Vein endothelial cell (primary cell): ENCODE measurements at places on chromosomes 11 and 22. TPM values are rescaled to one million over a fixed set of nuclear protein-coding genes. Genes with fewer than 3 reads are reported as not detected.

HTR3B gene
- not detected in 2 replicates for total RNA-seq

GRK3 gene
- 0.65 and 1.7 TPM in 2 replicates for total RNA-seq

GLYATL2 gene
- not detected in 2 replicates for total RNA-seq

OR52E2 gene
- total RNA-seq = not detected in 2 replicates

CRACR2B gene
- 9.2 and 12.7 TPM in 2 replicates for total RNA-seq

NPTXR gene
- 0.33 and 0.38 TPM in 2 replicates for total RNA-seq

RCOR2 gene
- 0.29 and 0.98 TPM in 2 replicates for total RNA-seq

CDCA5 gene
- 9.5 and 15.1 TPM in 2 replicates for total RNA-seq

FAM180B gene
- not detected in 2 replicates for total RNA-seq

LINC01488 gene
- not detected in 2 replicates for total RNA-seq

DENND5A gene
- total RNA-seq = 157 and 168 TPM in 2 replicates

MAPK8IP2 gene
- total RNA-seq = 0.10 and 0.33 TPM in 2 replicates

DEFB131B gene
- total RNA-seq = not detected in 2 replicates

KIF18A gene
- total RNA-seq = 8.5 and 12.8 TPM in 2 replicates

DNAJB7 gene
- under 0.01 TPM in 1 of 2 replicates, not detected in the other for total RNA-seq

NLRP6 gene
- total RNA-seq = not detected in 2 replicates

DUSP8 gene
- 0.57 and 1.3 TPM in 2 replicates for total RNA-seq

NCR3LG1 gene
- 8.5 and 12.3 TPM in 2 replicates for total RNA-seq

TAF10 gene
- 20.3 and 26.8 TPM in 2 replicates for total RNA-seq

E2F8 gene
- total RNA-seq = 2.9 and 7.5 TPM in 2 replicates

C11orf42 gene
- total RNA-seq = not detected in 2 replicates

CSF2RB gene
- total RNA-seq = 15.6 and 21.6 TPM in 2 replicates

NRIP3 gene
- 6.9 and 10.3 TPM in 2 replicates for total RNA-seq

ACR gene
- total RNA-seq = 0.38 and 1.3 TPM in 2 replicates

CD3E gene
- 0.33 TPM in 1 of 2 replicates, not detected in the other for total RNA-seq

ADM2 gene
- 0.48 and 0.65 TPM in 2 replicates for total RNA-seq
